Chondrocyte (in vitro differentiated cells): ENCODE measurements at places on chromosomes 3 and 15. TPM values are rescaled to one million over a fixed set of nuclear protein-coding genes. Genes with fewer than 3 reads are reported as not detected.

Gene DPP8
- 26.5 to 31.8 TPM (median 31.3 TPM) in 3 replicates for total RNA-seq

Gene IRAK2
- total RNA-seq = 0.63 to 1.6 TPM (median 1.6 TPM) in 3 replicates

Gene CAPN3
- 2.8 to 3.3 TPM (median 3.2 TPM) in 3 replicates for total RNA-seq

Gene TRPC1
- 15.1 to 20.1 TPM (median 16.4 TPM) in 3 replicates for total RNA-seq

Gene SLC9C1
- total RNA-seq = 0.07 TPM in 1 of 3 replicates, not detected in the others

Gene CIAO2A
- 26.3 to 30.1 TPM (median 28.7 TPM) in 3 replicates for total RNA-seq

Gene DNAH12
- 0.02 to 0.29 TPM (median 0.15 TPM) in 3 replicates for total RNA-seq

Gene PIGX
- 27.2 to 31.2 TPM (median 30.8 TPM) in 3 replicates for total RNA-seq

Gene GADL1
- total RNA-seq = not detected in 3 replicates

Gene SLC12A6
- total RNA-seq = 20.0 to 25.5 TPM (median 20.8 TPM) in 3 replicates

DNA sequence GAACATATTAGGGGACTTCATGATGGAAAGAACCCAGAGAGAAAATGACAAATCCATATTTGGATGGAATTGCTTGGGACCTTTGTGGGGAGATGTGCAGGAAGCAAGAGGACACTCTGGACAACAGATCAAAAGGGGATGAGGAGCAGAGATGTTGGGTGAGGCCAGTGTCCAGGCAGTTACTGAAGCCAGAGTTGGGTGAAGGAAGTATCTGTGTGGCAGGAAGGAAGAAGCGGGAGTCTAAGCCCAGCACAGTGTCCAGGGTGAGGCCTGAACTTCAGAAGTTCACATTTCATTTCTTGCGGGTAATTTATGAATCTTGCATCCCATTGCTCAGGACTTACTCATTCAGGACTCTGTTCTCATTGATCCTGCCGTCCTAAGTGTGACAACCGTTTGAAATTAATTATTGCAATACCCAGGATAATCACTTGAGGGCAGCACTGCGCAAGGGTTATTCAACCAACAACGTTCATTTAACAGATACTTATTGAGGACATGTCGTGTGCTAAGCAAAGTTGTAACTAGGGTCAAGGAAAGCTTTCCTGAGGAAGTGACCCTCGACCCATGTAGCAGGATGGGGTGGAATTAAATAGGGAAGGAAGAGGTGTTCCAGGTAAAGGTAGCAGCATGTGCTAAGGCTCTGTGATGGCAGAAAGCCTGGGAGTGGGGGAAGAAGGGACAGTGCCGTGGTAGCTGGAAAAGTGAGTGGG lies 61.3 kb upstream of the CMTM8 start:
- no peak overlapping the region for H3K27ac ChIP-seq
- no peak overlapping the region for H3K4me3 ChIP-seq
- H3K4me1 ChIP-seq = peaks cover 3% of the 10 kb centered on the region
- peaks cover 2% of the 10 kb centered on the region for H3K36me3 ChIP-seq

- DNase-seq = no peak
- peak overlapping the region; percentile 89 for H3K27ac ChIP-seq
- no peaks in the 10 kb centered on the region for H3K27me3 ChIP-seq
- peak overlapping the region; percentile 29 for H3K4me3 ChIP-seq
Measured at GRCh38 chr3:11591391-11592282, 52.1 kb downstream of the VGLL4 start.

- H3K4me3 ChIP-seq = no peak overlapping the region
- H3K4me1 ChIP-seq = no peaks in the 10 kb centered on the region
- no peak for DNase-seq
Measured at GRCh38 chr15:80242132-80242769, 9.8 kb downstream of the CTXND1 start.

GRCh38 chr15:74427607-74428441 lies 5.9 kb downstream of the SEMA7A start:
- H3K27ac ChIP-seq = no peak overlapping the region
- H3K36me3 ChIP-seq = no peaks in the 10 kb centered on the region
- DNase-seq = no peak
- H3K27me3 ChIP-seq = peaks cover 2% of the 10 kb centered on the region
- H3K4me3 ChIP-seq = no peak overlapping the region
- H3K4me1 ChIP-seq = peaks cover 14% of the 10 kb centered on the region

DNA sequence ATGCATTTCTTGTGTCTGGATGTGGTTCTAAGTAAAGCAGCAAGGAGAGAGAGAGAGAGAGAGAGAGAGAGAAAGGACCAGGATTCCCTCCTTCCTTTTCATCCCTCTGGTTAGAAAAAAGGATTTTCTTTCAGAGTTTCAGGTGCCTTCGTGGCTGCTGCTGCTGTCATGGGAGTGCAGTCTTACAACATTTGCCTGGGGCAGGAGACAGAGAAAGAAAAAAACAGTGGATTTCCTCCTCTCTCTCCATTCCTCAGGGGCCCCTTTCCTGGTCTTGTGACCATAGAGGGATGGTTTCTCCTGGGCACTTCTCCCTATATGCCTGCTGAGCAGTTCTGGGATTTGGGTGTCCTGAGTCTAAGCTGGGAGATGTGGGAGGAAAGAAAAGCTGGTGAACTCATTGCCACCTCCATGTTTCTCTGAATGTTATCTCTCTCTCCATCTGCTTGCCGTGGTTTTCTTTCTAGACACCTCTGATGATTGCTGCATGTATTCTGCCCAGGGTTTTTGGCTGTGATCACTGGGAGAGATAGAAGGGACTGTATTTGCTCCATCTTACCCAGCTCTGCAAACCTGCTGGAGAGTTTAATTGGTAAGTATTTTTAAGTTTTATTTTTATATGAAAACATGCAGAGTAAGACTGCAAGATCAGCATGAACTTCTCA lies 142.4 kb upstream of the RGMA start:
- no peak overlapping the region for H3K4me3 ChIP-seq
- no peak for DNase-seq
- peaks cover 2% of the 10 kb centered on the region for H3K36me3 ChIP-seq
- H3K27me3 ChIP-seq = peaks cover 9% of the 10 kb centered on the region
- H3K27ac ChIP-seq = no peak overlapping the region

DNA sequence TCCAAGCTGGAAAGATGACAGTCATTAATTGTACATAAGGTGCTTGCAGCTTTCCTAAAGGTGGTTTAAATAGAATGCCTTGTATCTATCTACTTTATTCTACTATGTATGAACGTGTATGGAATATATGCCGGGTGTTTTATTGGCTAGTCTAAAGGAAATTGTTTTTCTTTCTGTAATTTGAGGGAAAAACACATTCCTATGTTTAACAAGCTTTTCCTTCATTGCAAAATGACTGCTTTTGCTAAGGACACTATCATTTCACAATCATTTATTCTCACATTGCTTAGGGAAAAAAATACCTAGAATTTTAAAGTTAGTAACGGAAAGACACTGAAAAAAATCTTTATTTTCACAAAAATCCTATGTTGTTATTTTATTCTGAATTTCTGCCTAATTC lies 141.7 kb downstream of the WDR76 start:
- no peak for DNase-seq
- peaks cover 3% of the 10 kb centered on the region for H3K27me3 ChIP-seq
- H3K36me3 ChIP-seq = no peaks in the 10 kb centered on the region
- no peak overlapping the region for H3K4me3 ChIP-seq
- H3K27ac ChIP-seq = no peak overlapping the region
- H3K4me1 ChIP-seq = peaks cover 3% of the 10 kb centered on the region

GRCh38 chr3:101976473-101976872 lies 127.2 kb downstream of the NFKBIZ start:
- peaks cover 21% of the 10 kb centered on the region for H3K27me3 ChIP-seq
- H3K27ac ChIP-seq = no peak overlapping the region
- H3K4me1 ChIP-seq = peaks cover 3% of the 10 kb centered on the region
- H3K4me3 ChIP-seq = no peak overlapping the region
- no peak for DNase-seq

- peaks cover 35% of the 10 kb centered on the region for H3K4me1 ChIP-seq
- no peak overlapping the region for H3K4me3 ChIP-seq
- DNase-seq = no peak
- H3K36me3 ChIP-seq = no peaks in the 10 kb centered on the region
Measured at GRCh38 chr3:66048051-66048395, 9.3 kb upstream of the MAGI1 start.

GRCh38 chr3:190048932-190049441 lies 71.7 kb downstream of the P3H2 start:
- peak overlapping the region; percentile 72 for H3K4me3 ChIP-seq
- H3K4me1 ChIP-seq = peaks cover 60% of the 10 kb centered on the region
- H3K27ac ChIP-seq = peak overlapping the region; percentile 89
- no peaks in the 10 kb centered on the region for H3K36me3 ChIP-seq
- no peaks in the 10 kb centered on the region for H3K27me3 ChIP-seq
- no peak for DNase-seq

GRCh38 chr3:157255797-157256196 lies 95.8 kb upstream of the CCNL1 start:
- H3K4me1 ChIP-seq = peaks cover 14% of the 10 kb centered on the region
- no peaks in the 10 kb centered on the region for H3K27me3 ChIP-seq
- no peak overlapping the region for H3K4me3 ChIP-seq
- H3K36me3 ChIP-seq = no peaks in the 10 kb centered on the region
- no peak for DNase-seq

DNA sequence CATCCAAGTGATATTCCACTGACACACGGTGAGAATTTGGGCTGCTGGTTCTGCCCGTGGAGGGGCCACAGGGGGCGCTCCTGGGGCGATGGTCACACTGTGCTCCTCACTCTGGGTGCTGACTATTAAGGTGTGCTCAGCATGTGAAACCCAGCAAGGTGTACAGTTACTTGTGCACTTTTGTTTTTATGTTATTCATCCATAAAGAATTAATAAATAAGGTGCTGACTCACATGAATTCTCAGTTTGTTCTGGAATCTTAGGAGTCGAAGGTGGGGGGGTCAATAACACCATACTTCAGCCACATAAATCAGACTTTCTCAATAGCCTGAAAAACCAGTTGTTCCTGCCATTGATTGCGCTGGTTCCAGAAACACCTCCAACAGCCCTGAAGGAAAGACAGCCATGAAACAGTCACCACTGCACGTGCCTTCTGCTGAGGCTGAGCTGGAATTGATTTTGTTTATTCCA lies 53.5 kb upstream of the SPATA12 start:
- peaks cover 3% of the 10 kb centered on the region for H3K36me3 ChIP-seq
- peaks cover 36% of the 10 kb centered on the region for H3K4me1 ChIP-seq
- H3K4me3 ChIP-seq = no peak overlapping the region
- peak overlapping the region; percentile 93 for H3K27ac ChIP-seq
- DNase-seq = no peak

DNA sequence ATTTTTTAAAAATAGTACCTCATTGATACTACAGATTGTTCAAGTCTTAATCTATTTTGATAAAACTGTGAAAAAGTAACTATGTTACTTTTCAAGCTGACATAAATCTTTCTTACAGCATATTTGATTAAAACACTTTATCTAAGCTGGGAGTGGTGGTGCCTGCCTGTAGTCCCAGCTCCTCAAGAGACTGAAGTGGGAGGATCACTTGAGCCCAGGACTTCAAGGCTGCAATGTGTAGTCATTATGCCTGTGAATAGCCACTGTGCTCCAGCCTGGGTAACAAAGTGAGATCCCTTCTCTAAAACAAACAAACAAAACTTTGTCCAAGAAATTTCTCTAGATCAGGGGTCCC lies 59.6 kb upstream of the NEDD4 start:
- no peak overlapping the region for H3K4me3 ChIP-seq
- H3K27ac ChIP-seq = no peak overlapping the region
- H3K36me3 ChIP-seq = peaks cover under 1% of the 10 kb centered on the region
- peaks cover 5% of the 10 kb centered on the region for H3K4me1 ChIP-seq
- DNase-seq = no peak
- no peaks in the 10 kb centered on the region for H3K27me3 ChIP-seq

DNA sequence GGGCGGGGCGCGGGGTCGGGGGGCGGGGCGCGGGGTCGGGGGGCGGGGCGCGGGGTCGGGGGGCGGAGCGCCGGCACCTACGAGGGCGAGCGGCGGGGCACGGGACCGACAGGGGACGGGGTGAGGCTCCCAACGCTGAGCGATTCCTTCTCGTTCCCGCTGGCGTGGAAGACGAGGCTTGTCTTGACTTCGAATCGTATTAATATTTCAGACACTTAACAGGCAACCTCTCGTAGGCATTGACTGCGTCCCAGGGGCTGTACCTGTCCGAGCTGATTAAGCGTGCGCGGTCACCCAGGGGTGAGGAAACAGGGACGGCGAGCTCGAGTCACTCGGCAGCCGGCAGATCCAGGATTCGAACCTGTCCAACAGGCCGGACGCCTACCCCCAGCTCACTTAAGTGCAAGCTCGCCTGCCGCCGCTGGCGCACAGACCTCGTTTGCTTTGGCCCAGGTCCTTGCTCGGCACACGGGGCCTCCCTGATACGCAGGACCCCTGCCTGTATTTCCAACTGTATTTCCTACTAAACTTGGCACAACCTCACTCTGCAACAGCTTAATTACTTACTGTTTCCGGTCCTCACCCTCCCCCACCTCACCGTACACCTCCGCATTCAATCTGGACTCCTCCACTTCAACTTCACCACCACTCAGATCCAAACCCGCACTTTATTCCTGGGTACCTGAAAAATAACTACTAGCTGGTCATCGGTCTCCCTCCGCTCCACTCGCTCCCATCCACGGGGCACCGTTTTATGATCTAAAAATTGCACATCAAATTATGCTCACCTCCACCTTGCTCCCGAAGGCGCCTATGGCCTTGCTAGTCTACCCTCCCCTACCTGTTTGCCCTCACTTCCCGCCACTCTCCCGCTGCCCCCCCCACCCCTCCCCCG lies 722 bp upstream of the ZXDC start:
- DNase-seq = peak; percentile 93
- H3K4me3 ChIP-seq = peak overlapping the region; percentile 75
- H3K36me3 ChIP-seq = peaks cover 3% of the 10 kb centered on the region
- H3K4me1 ChIP-seq = peaks cover 40% of the 10 kb centered on the region
- H3K27me3 ChIP-seq = no peaks in the 10 kb centered on the region

GRCh38 chr15:85748729-85749128 lies 46.0 kb downstream of the KLHL25 start:
- peaks cover 20% of the 10 kb centered on the region for H3K36me3 ChIP-seq
- H3K27ac ChIP-seq = no peak overlapping the region
- DNase-seq = no peak
- peaks cover 12% of the 10 kb centered on the region for H3K4me1 ChIP-seq
- H3K4me3 ChIP-seq = no peak overlapping the region

DNA sequence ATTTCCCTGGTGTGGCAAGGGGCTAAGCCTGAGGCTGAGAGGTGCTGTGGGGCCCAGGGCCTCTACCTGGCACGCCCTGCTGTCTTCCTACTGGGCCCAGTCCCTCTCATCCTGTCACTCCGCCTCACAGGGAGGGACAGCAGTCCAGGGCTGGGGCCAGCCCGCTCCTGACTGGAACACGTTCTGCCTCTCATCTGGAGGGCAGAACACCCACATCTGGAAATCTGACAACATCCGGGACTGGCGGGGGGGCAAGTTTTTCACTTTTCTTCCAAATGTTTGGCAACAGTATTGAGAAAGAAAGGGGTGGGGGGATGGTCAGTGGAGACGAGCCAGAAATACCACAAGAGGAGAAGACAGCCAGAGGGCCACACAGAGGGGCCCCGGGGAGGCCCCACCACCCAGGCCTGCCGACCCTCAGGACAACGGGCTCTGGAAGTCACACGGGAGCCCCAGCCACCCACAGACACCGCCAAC lies 1.8 kb upstream of the MYL3 start:
- no peak overlapping the region for H3K4me3 ChIP-seq
- DNase-seq = peak; percentile 81
- peaks cover 9% of the 10 kb centered on the region for H3K4me1 ChIP-seq
- peaks cover 17% of the 10 kb centered on the region for H3K27me3 ChIP-seq
- H3K27ac ChIP-seq = no peak overlapping the region

DNA sequence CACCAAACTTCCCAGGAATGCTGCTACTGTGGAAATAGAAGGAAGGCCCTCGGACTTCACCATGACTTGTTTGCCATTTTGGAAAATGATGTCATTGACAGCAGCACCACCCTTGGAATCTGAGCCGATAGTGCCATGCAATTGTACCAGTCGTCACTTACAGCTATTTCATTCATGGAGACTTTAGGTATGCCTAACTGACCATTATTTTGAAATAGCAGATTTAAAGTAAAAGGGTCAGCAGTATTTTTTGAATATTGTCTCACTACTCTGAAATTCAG lies 66.0 kb upstream of the ARL8B start:
- DNase-seq = no peak
- H3K4me1 ChIP-seq = peaks cover 63% of the 10 kb centered on the region
- no peaks in the 10 kb centered on the region for H3K36me3 ChIP-seq
- H3K27me3 ChIP-seq = no peaks in the 10 kb centered on the region
- peak overlapping the region; percentile 14 for H3K27ac ChIP-seq
- H3K4me3 ChIP-seq = no peak overlapping the region
